Activated CD4-positive, alpha-beta T cell treated with anti-CD3 and anti-CD28 coated beads, Interleukin-2, amount 50 U/mL, for 24 hours (primary cell): ENCODE measurements at places on chromosomes 16 and 17.
A peak's percentile ranks its signal among the peaks of the same experiment; 100 is the strongest.

GRCh38 chr17:48037036-48037837 is at the start of gene COPZ2:
COPZ2 (minus strand) TSS chr17:48037797; CDS start chr17:48037777, 20 bp downstream.
- peak; percentile 42 for DNase-seq

- DNase-seq, result no peak
Observed at GRCh38 chr17:79338604-79339003, 264.0 kb downstream of the ENGASE start.

DNA sequence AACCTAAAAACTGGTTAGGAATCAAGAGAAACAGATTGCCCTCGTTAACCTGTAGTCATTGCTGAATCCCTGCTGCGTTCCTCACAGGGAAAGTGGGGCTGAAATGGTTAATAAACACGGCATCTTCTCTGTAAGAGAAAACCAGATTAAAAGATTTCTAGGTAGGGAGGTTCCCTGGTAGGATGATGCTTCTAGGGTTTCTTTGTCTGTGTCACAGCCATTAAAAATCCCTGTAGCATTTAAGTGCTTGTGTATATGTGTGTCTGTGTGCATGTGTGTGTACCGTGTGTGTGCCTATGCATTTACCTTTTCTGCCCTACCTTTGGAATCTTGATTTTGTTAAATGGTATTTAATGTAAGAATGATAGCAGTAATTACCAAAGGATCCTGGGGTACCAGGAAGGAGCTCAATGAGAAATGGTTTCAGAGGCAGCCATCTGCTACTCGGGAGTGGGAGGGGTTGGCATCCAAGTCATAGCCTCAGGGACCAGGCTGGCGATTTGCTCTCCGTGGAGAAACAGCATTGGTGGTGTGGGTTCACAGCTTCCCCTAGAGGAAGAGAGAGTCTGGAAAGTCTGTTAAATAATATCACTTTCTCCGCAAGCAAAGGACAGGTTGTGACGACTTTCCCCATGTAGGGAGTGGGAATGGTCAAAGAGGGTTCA is 177.1 kb downstream of the HS3ST4 start:
- DNase-seq, result no peak

GRCh38 chr17:76612977-76613851 is 27.6 kb upstream of the ST6GALNAC2 start:
- no peak for DNase-seq

DNA sequence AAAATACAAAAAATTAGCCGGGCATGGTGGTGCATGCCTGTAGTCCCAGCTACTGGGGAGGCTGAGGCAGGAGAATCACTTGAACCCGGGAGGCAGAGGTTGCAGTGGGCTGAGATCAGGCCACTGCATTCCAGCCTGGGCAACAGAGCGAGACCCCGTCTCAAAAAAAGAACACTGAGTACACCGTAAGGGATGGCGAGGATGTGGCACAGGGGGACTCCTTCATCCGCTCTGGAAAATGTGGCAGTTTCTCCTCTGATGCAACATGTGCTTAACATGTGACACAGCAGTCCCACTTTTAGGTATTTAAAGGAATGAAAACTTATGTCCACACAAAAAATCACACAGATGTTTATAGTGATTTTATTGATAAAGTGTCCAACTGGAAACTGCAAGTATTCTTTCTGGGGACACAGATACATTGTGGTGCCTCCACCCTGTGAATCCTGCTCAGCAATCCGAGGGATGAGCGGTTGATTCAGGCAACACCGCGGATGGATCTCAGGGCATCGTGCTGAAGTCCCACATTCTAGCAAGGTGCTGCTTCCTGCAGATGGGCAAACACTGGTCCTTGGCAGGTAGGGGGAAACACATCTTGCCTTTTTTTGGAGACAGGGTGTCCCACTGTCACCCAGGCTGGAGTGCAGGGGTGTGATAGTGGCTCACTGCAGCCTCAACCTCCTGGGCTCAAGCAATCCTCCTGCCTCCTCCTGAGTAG is 3.5 kb upstream of the C16orf95 start:
- DNase-seq, result no peak

GRCh38 chr17:72501404-72502370 is 380.9 kb downstream of the SOX9 start:
- DNase-seq, result no peak

- DNase-seq, result peak; percentile 58
Observed at GRCh38 chr17:74923538-74924249, 379 bp upstream of the OTOP2 start.

GRCh38 chr17:67532326-67532871 is 155.3 kb downstream of the PITPNC1 start:
- DNase-seq, result no peak

- DNase-seq, result no peak
Observed at GRCh38 chr17:43434902-43435319, 36.1 kb downstream of the ARL4D start.
